ENCODE measurements at places on chromosomes 7 and 10.

DNA sequence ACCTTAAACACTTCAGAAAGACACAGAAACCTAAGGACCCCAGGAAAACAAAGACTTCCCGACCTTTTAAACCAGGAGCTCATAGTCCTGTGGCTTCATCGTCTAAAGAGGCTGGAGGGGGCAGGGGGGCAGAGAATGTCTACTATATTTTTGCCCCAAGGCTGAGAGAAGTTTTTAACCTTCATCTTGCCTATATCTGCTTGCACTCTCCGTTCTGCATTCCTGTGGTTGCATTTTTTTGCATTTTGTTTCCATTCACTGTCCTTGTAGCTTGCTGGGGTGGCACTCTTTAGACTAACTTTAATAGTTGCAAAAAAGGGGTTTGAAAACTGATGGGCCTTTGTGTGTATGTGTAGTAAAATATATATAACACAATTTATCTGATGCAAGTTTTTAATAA, 23.7 kb downstream of the PRKAR2B start:
- no peak for DNase-seq

DNA sequence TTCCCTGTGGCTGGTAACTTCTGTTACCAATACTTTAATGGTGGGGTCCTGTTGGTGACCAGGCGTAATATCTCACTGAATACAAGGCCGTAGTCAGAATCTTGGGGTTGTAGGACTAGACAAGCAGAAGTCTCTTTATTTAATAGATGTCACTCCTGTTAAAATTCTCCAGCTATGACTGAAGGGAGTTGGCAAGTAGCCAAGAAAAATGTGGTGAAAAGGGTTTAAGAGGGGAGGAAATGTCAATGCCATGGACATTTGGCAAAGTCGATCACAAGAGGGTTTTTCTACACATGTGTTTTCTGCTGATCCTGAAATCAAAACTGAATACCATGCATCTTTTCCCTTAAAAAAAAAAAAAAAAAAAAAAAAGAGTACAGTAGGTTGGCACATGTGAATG, 533.5 kb downstream of the AUTS2 start:
- DNase-seq: no peak

GRCh38 chr10:70498970-70499835, 20.6 kb downstream of the PALD1 start:
- no peak for DNase-seq

DNA sequence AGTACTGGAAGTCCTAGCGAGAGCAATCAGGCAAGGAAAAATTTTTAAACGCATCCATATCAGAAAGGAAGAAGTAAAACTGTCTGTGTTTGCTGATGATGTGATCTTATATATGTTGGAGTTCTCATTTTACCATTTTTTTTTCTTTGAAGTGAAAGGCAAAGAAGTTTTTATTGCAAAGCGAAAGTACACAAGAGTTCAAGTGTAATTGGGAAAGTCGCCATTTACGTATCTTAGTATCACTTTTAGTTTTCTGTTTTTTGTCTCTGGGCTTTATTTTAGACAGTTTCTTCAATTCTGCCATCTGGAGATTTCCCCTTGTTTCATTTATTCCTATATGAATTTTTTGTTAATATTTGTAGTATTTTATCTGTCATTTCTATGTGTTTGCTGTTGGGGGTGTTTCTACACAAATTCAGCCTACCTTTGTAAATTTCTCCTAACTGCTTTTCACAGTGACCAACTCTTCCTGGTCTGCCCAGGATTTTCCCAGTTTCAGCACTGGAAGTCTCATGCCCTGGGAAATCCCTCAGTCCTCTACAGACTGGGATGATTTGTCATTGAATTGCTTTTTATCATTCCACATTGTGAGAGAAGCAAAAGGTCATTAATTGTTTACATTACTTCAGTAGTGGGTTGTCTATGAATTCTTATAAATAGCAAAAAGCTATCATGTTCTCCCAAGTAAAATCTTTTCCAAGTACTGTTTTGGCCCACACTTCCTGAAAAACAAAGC, 23.2 kb downstream of the BET1 start:
- DNase-seq: no peak

DNA sequence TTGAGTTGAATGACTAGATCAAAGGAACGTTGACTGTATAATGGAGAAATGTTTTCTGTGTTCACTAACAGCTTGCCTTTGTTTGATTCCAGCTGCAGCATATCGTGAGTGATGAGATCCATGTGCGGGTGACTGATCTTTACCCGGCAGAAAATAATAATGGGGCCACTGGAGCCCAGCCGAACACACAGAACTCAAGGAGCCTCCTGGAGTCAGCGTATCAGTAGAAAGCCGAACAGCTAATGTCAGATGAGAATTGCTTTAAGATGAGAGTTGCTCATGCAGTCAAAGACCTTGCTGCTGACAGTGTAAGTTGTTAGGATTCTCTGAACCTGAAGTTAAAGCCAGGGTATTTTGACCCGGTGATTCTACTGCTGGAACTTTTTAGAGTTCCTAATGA, 34.3 kb upstream of the MTPAP start:
- no peak for DNase-seq
